ENCODE measurements at places on chromosomes 13 and 19.

DNA sequence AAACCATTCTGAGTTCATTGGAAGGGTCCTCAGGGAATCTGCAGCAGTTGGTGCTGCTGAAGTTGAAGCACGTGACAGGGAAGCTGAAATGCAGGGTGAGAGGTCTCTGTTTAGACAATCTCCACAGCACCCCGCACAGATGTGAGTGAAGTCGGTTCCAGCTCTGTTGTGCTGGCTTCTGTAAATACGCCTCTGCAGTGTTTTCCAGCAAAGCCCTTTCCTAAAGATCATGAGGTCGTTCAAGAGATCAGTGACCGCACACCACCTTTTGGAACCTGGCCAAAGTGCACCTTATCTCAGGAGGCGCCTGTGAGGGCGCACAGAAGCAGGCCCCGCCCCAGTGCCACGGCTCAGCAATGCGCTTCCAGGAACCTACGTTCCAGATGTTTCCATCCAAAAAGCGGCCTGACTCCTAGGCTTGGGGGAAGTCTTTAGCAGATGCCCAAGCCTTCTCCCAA lies 10.8 kb downstream of the CUL4A start:
- DNase-seq: peak; percentile 85

GRCh38 chr19:48487948-48488347 lies 18.8 kb downstream of the CYTH2 start:
- no peak for DNase-seq

DNA sequence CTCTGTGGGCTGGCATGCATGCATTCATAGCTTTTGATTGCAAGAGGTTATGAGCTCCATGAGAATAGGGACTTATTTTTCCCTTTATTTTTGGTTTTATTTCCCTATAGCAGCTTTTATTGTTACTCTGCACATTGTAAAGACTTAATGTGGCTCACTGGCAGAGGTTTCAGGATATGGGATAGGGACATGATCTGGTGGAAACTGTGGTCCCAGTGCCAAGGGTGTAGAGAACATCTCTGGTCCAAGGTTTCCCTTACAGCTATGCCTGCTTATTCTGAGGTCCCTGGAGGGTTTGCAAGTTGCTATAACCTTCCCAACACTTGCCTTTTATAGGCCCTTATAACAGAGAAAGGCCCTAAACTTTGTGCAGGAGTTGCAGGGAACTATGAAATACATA lies 33.6 kb downstream of the LMO7 start:
- peak; percentile 55 for DNase-seq

GRCh38 chr13:110151462-110151861 lies 155.5 kb downstream of the COL4A1 start:
- no peak for DNase-seq

DNA sequence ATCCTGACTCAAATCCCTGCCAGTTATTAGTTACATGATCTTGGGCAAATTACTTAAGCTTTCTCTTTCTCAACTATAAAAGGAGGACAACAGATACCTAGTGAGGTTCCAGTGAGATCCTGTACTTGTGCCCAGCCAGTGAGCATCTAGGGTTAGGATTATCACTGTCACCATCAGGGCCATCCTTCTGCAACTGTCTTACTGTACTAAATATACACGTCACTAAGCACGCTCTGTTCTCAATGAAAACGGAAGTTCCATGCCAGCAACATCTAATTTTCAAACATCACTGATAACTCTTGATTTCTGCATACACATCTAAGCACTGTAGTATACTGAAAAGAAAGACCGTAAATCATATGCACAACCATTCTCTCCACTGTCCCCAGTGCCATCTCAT lies 70.0 kb downstream of the FOXO1 start:
- no peak for DNase-seq

DNA sequence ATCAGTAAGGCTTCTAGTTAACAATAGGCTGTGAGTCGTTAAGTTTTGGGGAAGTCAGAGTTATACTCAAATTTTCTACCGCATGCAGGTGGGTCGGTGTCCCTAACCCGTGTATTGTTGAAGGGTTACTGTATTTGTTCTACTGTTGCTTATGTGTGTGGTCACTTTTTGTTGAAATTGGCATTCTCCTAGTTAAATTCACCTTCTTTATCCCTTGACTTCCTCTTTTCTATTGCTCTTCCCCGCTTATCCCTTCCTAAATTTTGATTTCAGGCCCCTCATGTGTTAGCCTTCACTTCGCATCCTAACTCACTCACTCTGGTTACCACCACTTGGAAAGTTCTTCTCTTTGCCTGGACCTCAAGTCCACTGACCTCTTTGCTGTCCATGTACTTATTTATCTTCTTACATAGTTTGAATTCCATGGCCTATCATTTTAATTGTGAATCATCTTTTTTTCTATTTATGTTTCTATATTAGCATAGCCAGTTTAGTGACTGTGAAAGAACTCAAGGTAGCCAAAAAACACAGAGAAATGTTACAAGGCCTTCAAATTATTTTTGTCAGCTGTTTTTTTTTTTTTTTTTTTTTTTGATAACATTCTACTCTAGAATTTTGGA lies 52.9 kb downstream of the NDFIP2 start:
- no peak for DNase-seq

GRCh38 chr13:42875475-42876269 lies 94.3 kb downstream of the FAM216B start:
- DNase-seq: peak; percentile 65

DNA sequence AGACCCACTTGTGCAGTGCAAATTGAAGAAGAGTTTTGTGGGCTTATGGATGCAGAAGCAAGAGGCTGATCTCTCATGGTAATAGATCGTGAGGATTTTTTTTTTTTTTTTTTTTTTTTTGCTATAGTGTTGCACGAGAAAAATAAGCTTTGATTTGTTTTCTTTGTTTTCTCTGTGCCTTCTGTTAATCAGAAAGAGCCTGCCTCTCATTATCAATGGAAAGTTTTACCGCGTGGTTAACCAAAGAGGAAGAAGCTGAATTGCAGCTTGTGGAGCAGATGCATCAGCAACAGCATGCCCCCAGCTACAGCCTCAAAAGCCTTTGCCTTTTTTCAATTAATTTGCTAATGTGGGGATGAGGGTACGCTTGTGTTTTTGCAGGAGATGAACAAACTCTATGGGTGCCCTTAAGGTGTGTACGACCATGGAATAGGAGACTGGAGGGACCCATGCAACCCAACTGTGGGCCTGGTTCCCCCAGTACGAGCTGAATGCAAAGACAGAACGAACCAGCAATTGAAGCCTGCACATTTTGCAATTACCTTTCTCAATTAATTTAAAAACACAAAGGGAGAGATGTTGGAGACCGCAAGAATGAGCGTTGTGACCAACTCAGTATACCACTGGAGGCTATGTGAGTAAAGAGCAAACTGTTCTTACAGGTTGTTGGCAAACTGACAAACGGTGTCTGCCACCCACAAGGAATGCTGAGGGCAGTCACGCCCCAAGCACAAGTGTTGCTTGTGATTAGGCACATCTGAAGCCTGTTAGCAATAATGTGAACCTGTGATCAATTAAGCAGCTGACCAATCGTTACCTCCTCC lies 58.6 kb upstream of the SPRY2 start:
- DNase-seq: peak; percentile 11

DNA sequence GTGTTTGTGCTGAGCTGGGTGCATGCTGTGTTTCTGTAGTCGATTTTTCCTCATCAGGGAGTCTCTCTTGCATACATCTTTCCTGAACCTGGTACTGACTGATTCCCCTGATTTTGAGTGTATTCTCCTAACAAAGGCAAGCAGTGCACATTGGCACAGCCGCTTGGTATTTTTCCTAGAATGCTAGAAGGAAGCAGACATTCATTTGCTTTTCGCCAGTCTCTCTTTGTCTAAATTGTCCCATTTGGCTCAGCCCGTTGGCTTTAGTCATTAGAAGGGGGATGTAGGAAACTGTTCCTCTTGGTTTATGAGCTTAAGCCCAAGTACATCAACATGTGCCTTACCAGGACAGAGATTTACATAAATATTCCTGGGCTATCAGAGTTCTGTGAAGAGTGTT lies 266.1 kb upstream of the TMTC4 start:
- no peak for DNase-seq

DNA sequence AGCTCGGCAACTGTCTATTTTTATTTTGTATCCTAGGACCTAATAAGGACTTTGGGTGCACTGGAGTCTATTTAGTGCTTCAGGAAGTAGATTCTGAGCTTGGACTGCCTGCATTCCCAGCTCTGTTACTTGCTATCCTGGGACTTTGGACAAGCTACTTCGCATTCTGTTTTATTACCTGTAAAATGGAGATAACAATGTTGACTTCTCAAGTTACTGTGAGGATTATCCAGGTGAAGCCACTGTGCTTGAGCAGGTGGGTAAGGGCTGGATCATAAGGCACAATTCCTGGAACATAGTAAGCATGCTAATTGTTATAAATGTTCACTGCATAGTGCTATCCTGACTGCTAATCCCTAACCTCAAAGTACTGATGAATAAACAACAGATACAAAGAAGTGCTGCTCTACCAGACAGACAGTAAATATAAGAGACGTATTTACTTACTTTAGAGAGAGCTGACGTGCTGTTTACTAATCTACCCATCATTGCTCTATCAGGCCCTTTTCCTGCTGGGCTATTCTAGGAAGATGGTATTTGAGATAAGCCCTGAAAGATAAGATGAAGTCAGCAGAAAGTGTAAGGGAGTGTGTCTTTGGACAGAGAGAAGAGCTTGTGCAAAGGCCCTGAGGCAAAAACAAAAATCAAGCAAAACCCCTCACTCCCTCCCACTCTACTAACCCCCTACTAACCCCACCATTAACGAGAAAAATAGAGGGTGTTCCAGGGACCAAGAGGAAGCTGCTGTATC lies 50.8 kb upstream of the FLT1 start:
- peak; percentile 63 for DNase-seq

- DNase-seq: no peak
Measured at GRCh38 chr13:77691871-77692270, 5.6 kb upstream of the SLAIN1 start.

DNA sequence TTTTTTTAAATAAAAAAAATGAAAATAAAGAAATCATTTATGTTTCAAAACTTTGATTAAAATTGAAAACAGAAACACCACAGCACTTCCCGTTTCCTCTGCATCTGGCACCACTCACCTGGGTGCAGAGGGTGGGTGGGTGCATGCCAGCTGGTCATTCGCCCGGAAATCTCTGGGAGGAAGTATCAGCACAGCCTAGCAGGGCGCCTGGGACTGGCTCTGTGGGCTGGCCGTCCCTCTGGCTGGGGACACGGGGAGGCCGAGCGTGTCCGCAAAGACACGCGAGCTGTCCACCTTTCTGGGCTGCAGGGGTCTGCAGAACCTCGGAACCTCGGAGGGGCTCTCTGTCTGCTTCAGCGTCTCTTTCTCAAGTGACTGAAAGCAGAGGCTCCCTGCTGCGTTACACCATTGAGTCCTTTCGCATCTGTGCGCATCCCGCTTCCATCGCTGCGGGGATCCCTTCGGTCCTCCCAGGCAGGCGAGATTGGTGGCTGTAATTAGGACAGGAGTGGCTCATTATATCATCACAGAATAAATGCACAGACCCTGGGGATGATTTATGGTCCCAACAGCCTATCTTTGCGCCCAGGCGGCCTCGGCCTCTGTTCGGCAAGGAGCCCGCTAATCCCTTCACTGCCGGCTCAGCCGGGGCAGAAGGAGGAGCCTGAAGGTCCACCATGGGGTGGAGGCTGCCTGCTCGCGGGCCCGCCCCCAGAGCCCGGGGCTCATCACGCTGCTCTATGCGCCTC lies 17.2 kb downstream of the CRTC1 start:
- DNase-seq: peak; percentile 77

- DNase-seq: no peak
Measured at GRCh38 chr13:24348385-24348784, 39.0 kb downstream of the C1QTNF9 start.

DNA sequence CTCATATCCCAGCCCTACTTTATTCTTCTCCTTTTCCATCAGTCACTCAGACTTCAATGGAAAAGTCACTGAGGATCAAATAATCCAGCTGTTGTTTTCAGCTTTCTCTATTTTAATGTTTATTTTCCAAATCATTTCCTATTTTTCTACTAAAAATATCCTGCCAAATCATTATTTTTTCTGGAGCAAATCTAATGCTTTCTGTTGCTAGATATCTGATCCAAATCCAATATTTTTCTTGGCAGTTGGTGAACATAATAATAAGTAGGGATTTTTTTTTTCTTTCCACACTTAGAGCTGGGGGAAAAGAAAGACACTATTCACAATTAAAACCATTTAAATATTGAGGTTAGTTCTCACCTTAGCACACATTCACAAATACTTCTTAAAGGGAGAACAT lies 656.1 kb downstream of the DACH1 start:
- DNase-seq: no peak

- no peak for DNase-seq
Measured at GRCh38 chr13:24223341-24224231, 63.1 kb downstream of the SPATA13 start.

DNA sequence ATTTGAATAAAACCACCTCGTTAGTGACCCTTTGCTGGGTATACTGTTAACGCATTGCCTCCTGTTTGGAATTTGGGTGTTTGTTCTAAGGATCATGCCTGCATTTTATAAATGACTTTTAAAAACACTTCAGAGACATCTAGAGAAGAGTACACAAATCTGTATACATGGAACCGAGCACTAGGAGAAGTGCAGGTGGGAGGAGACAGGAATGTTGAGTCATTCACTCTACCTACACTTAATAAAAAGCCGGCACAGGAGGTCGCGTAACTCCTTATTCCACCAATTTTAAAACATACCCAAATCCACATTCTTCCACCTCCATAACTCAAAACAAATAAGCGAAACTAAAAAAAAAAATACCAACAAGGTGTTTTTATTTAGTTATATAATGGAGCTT lies 48.6 kb downstream of the FGF9 start:
- no peak for DNase-seq

- no peak for DNase-seq
Measured at GRCh38 chr13:97141097-97141496, 81.0 kb upstream of the MBNL2 start.

DNA sequence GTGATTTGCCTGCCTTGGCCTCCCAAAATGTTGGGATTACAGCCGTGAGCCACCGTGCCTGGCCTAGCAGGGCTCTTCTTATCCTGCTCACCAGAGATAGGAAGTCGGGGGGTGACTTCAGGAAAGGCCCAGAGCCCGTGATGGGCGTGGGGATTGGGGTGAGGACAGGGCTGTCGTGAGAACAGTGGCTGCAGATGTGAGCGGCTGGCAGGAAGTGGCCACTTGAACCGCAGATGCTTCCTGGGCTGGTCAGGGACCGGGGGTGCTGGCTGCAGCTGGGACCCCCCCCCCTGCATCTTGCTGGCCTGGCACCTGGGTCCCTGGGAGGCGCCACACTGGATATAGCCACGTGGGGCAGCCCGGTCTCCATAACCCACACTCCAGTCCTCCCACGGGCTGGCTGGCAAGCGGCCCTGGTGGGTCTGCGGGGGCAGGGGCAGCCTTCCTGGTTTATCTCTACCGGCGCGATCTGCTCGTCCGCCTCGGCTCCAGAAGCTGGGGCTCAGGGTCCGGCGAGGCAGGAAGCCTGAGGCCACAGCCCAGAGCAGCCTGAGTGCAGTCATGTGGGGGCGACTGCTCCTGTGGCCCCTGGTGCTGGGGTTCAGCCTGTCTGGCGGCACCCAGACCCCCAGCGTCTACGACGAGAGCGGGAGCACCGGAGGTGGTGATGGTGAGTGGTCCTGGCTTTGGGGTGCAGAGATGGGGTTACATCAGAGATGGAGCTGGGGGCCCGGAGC lies at the start of gene F2RL3:
Gene F2RL3 (plus strand): TSS at position 371 of the 737 bp plus-strand sequence. CDS start 191 bp downstream, at position 562.
- DNase-seq: no peak

All from hepatocyte (in vitro differentiated cells).